ENCODE measurements at places on chromosomes 1 and 21. TPM values are rescaled to one million over a fixed set of nuclear protein-coding genes. Genes with fewer than 3 reads are reported as not detected.
A peak's percentile ranks its signal among the peaks of the same experiment; 100 is the strongest.

DNA sequence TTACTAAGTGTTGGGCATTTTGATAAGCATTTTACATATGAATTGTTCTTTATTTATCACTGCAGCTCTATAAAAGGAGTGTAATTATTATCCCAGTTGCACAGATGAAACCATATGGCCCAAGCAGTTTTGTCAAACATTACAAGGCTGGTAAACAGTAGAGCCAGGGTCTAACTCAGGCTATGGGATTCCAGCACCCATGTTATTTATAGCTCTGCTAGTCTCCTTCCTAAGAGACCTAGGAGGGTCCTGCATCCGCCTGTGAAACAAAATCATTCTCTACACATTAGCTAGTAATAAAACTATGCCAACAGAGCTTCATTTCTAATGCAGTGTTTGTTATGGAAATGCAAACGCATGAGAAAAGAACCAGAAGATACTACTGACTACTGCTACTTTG is 58.6 kb downstream of the IL23R start:
- no peak for DNase-seq

MCM3AP gene
- 136 TPM for total RNA-seq

GRCh38 chr1:152878042-152878441 is at the start of gene SMCP:
TSS of gene SMCP (plus strand) at chr1:152878322. CDS start at chr1:152884423, 6,101 bp downstream.
- peak; percentile 66 for DNase-seq

- no peak for DNase-seq
These were observed 26.3 kb downstream of the CTNNBIP1 start for GRCh38 chr1:9883585-9884449.
